ENCODE measurements at places on chromosomes 5 and 9.

- DNase-seq = no peak
Measured at GRCh38 chr5:73966451-73966850, 340.5 kb downstream of the ARHGEF28 start.

GRCh38 chr9:102185371-102185770 lies 446.9 kb upstream of the GRIN3A start:
- DNase-seq = no peak

DNA sequence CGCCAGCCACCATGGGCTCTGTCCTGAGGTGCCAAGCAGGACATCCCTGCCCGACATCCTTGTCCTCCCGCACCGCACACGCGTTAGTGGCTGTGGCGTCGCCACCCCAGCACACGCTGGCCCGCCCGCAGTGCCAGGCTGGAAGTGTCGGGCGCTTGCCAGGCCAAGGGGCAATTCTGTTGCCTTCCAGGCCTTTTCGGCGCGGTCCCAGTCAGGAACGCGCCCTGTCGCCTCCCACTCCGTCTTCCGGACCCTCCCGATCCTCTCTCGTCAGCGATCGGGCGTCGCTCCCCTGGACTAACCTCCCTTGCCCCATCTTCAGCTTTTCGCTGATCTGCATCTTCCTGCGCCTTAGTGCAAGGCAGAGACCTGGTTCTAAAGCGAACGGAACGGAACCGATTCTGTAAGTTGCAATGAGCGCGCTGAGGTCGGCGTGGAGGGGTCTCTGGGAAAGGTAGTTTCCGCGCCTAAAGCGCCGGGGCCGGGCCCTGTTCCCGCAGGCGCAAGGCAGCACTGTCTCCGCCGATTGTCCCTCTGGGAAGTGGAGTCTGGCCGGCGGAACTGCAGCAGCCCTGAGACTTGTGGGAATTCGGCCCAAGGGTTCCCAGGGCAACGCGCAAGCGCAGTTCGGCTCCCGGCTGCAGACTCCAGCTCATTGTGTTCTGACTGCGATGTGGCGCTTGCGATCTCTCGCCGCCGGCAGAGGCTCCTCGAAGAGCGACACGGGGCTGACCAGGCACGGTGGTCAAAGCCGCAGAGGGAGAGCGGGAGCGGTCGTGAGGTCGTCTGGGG lies at the start of gene ZNF454:
ZNF454 (plus strand) TSS at position 630 of the 792 bp plus-strand sequence. CDS start 1,594 bp downstream, outside the sequence.
- DNase-seq = no peak

GRCh38 chr5:57137401-57137800 lies 36.5 kb upstream of the GPBP1 start:
- DNase-seq = no peak

GRCh38 chr9:38289866-38290245 lies 102.6 kb upstream of the ALDH1B1 start:
- no peak for DNase-seq

GRCh38 chr5:56681346-56681745 lies 134.0 kb upstream of the MAP3K1 start:
- no peak for DNase-seq

- no peak for DNase-seq
Measured at GRCh38 chr5:54518146-54518817, 723 bp downstream of the SNX18 start.

- no peak for DNase-seq
Measured at GRCh38 chr9:136019041-136019680, 58.0 kb upstream of the UBAC1 start.

- no peak for DNase-seq
Measured at GRCh38 chr9:14306672-14307660, 7.0 kb downstream of the NFIB start.

GRCh38 chr9:115838417-115838816 lies 315.2 kb upstream of the PAPPA start:
- DNase-seq = no peak

- DNase-seq = no peak
Measured at GRCh38 chr9:81224166-81225081, 464.9 kb downstream of the TLE1 start.

GRCh38 chr5:72835633-72836032 lies 19.2 kb downstream of the TNPO1 start:
- DNase-seq = no peak

DNA sequence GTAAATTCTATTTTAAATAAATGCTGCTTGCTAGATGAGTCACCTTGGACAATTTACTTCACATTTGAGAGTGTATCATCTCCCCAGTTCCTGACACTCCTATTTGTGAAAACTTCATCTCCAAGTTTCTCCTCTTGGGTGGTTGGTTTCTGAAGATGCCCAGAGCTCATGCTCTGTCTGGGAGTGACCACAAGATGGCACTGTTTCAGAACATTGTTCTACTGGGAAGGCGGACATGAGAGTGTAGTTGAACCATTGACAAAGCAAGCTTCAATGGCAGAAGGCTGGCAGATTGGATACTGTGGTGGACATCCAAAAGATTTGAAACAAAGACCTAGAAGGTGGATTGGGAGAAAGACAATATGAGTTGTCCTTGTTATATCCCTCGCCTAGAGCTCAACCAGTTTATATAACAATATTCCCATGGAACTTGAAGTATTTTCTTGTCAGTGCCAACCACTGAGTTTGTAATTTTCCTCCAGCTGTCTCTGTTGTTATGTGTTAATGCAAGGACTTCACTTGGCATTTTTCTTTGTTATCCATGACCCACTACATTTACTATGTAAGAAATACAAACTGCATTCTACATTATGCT lies 234.3 kb upstream of the ANKH start:
- DNase-seq = peak; percentile 3

GRCh38 chr5:135112008-135112725 lies 78.1 kb upstream of the PITX1 start:
- no peak for DNase-seq

DNA sequence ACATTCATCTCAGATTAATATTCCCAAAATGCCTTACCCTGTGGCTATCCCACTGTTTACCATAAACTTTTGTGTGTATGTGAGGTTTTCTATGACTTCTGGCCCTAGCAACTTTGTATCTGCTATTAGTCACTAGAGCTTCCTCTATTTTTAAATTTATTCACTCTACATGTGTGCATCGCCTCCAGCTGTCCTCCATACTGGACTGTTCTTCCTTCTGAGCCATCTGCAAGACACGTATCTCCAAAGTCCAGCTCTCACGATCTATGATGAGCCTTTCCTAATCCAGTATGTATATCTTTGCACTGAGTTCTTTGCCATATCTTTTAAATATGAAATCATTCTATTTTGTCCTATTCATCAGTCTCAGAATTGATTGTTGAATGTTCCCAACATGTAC lies 1.7 kb upstream of the GNG10 start:
- DNase-seq = no peak

DNA sequence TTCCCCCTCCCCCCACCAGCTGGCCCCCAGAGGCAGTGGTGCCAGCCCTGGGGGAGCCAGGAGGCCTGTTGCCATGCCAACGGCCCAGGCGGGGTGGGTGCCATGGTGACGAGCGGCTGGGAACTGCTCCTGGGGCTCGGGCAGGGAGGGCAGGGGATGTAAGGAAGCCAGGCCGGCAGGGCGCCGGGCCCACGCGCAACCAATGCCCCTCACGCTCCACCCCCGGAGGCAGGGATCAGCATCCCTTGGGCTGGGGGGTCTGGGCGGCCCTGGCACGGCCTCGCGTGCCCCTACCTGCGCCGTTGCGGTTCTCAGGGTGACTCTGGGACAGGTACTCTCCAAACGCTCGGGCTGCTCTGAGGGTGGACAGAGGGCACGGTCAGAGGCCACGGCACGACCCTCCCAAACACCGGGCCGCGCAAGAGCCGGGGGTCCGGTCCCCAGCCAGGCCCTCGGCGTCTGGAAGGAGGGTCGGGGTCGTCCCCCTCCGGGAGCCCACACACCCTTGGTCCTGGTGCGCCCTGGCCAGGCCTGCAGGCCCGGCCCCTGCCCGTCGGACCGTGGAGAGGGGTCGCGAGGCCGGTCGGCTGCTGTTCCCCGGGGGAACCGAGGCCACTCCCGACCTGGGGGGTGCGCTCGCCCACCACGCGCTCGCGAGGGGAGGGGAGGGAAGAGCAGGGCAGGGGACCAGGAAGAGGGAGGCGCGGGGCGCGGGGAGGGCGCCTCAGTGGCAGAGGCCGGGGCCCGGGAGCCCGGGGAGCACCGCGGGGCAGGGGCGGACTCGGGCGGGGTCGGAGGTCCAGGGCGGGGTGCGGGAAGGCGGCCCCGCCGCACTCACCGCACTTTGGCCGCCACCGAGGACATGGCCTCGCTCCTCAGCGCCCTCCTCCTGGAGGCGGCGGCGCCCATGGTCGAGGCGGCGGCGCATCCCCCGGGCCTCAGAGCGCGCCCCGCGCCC lies 661 bp downstream of the NSMF start:
- no peak for DNase-seq

GRCh38 chr9:127170103-127170502 lies 47.7 kb upstream of the ANGPTL2 start:
- no peak for DNase-seq

DNA sequence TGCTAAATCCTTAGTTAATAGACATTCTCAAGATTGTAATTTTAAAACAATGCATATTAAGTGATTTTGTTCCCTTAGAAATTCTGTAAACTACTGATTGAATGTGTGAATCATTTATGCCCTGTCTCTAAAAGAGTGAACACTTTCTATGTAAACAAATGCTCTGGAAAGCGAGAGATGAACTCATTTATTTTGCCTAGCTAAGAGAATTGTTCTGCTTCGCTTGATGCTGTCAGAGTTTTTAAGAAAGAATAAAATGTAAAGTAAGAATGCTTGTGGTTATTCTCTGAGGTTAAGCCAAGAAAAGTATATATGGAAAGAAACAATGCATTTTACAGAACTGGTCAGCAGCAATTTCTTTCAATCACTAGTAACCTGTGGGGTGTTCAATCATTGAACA lies 347.4 kb upstream of the NUDT12 start:
- no peak for DNase-seq

GRCh38 chr5:61701877-61702602 lies 370.0 kb downstream of the ZSWIM6 start:
- DNase-seq = no peak

GRCh38 chr9:101673642-101674041 lies 64.8 kb downstream of the GRIN3A start:
- no peak for DNase-seq

- DNase-seq = no peak
Measured at GRCh38 chr9:68749579-68750159, 44.6 kb downstream of the PIP5K1B start.
